EH (cell line): ENCODE measurements at places on chromosomes 6 and 20.

- DNase-seq, result no peak
These were observed 115.3 kb upstream of the SPACA1 start for GRCh38 chr6:87932361-87932760.

- no peak for DNase-seq
These were observed 59.4 kb downstream of the GNAS-AS1 start for GRCh38 chr20:58791286-58791685.

DNA sequence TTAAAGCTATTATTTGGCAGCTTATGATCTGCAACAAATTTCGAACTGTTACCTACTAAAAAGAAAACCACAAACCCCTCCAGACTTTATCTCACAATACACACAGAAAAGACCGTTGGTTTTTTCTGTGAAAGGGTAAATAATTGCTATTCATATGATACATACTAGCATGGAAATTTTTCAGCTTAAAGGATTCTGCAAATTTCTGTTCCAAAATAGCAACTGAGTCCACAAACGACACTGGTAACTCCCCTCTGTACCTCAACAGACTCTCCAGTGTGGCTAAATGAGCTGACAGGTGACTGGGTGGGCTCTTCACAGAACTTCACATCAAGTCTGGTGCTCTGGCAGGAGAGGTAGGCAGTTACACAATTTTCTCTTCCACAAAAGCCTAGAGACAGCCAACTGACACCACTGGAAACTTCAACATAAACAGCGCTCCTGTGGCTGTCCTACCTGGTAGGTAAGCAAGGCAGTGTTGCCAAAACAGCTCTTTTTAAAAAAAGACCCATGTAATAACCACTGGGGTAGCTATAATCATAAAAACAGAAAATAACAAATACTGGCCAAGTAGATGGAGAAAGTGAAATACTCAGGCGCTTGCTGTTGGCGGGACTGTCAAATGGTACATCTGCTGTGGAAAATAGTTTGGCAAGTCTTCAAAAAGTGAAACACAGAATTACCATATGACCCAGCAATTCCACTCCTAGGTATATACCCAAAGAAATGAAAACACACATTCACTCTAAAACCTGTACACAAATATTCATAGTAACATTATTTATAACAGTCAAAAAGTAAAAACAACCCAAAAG lies 37.8 kb downstream of the ELOVL5 start:
- DNase-seq, result no peak

GRCh38 chr20:9269280-9269971 lies 200.5 kb downstream of the PLCB4 start:
- DNase-seq, result peak; percentile 74

DNA sequence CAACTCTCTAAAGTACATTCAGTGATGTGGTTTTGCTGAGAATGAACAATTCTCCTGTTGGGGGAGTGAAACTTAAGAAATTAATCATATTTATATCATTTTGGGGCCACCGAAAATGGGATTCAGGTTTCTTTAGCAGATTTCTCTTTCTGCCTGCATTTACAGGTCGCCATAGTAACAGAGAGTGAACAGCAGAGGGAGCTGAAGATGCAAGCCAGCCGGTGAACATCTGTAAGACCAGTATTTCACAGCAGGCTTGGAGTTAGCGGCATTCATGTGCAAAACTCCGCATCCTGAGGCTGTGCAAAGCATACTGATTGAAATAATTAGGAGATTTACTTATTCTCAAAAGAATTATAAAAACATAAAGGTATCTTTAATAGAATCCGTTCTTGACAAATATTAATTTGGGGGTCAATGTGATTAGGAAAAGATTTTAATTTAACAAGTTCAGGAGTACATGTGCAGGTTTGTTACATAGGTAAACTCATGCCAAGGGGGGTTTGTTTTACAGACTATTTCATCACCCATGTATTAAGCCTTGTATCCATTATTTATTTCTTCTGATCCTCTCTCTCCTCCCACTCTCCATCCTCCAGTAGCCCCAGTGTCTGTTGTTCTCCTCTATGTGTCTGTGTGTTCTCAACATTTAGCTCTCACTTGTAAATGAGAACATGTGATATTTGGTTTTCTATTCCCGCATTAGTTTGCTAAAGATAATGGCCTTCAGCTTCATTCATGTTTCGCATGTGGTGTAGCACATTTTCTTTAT lies 17.8 kb upstream of the HSF2 start:
- DNase-seq, result peak; percentile 76

GRCh38 chr6:14128746-14129145 lies 11.2 kb downstream of the CD83 start:
- DNase-seq, result no peak

DNA sequence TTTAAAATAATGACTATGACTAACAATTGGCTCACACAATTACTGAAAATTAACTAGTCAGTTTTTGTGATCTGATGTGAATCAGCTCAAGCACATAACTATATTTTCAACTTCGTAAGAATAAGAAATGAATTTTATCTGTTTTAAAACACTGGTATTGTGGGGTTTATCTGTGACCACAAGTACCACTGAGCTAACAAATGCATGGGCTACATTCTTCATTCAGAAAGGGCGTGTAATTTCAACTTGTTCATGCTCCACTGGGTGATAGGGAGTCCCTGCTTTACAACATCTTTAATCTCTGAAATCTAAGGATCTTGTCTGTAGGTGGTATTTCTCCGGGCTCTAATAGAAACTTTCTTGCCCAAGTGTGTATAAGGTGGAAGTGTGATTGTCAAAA lies 1311.5 kb upstream of the GJE1 start:
- DNase-seq, result no peak

DNA sequence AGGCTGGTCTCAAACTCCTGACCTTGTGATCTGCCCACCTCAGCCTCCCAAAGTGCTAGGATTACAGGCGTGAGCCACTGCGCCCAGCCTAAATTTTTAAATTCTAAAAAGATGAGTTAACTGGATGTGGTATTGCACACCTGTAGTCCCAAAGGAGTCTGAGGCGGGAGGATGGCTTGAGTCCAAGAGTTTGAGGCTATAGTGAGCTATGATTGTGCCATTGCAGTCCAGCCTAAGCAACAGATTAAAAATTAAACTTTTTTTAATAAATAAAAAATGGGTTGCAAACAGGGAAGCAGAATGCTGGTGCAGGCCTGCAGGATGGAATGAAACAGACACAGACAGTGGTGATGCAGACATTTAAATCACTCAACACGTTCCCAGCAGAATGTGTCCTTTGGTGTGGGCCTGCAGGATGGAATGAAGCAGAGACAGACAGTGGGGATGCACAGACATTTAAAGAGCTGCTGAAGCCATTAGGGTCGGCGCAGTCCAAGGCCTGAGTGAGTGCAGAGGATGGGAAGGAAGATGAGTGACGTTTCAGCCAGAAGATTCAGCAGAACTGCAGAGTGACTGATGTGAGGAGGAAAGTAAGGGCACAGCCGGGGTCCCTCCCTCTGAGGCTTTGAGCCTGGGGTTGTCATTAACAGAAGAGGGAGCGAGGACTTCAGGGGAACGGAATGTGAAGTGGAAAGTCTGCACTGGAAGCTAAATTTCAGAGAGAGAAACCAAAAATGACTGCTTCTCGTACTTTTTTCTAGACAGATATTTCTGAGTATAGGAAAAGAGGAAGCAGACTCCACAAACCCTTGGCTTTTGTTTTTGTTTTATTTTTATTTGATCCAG lies 117.5 kb downstream of the RIN2 start:
- DNase-seq, result peak; percentile 44

GRCh38 chr6:37985355-37985754 lies 165.8 kb downstream of the ZFAND3 start:
- DNase-seq, result no peak

- DNase-seq, result no peak
These were observed 475.6 kb downstream of the RFPL4B start for GRCh38 chr6:112822769-112823168.

DNA sequence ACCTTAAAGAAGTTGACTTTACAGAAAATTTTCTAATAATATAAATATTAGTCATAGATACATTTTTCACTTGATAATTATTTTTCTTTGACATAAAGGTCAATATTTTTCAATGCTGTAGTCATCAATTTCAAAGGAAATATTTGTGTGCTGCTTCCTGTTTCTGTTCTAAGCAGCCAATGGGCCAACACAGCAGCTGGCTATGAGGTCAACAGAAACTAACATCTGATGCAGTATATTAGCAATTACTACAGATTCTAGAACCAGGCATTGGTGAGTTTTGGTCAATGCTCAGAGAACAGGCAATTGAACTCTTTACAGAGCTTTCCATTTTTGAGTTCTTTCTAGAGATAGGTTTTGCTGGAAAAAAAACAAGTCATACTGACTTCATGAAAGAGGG lies 669.6 kb upstream of the NRSN1 start:
- DNase-seq, result no peak

GRCh38 chr6:123323452-123324329 lies 313.1 kb downstream of the TRDN start:
- no peak for DNase-seq
